Mesendoderm (in vitro differentiated cells): ENCODE measurements at places on chromosomes 13 and 19.

GRCh38 chr13:50153401-50153800 is 138.2 kb downstream of the KCNRG start:
- no peak overlapping the region for H3K4me3 ChIP-seq
- H3K27me3 ChIP-seq = no peaks in the 10 kb centered on the region
- H3K4me1 ChIP-seq = peaks cover 3% of the 10 kb centered on the region
- DNase-seq = no peak
- no peaks in the 10 kb centered on the region for H3K36me3 ChIP-seq

DNA sequence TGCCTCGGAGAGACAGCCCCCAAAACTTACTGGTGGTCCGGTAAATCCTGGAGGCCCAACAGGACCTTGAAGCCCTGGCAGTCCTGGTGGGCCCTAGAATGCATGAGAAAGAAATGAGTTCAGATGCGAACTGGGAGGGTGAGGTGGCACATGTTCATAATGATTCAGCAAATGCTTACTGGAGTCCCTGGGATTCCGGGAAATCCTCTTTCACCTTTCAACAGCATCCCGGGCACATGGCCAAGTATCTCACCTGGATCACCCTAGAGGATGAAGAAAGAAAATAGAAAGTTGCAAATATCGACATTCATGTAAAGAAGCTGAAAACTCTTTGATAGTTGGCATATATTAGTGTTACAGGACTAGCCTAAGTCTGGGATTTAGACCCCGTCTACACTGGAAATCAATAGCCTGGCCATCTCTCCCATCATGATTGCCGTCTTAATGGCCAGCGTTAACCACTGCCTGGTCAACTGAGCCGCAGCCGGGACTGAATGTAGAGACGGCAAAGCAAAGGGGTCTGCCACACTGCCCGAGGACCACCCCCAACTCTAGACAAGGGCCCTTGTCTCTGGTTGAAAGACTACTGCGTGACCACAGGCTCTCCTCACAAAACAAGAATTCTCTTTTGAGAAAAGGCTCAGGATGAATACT is 96.9 kb downstream of the COL4A1 start:
- no peak overlapping the region for H3K4me3 ChIP-seq
- DNase-seq = no peak
- H3K27me3 ChIP-seq = no peaks in the 10 kb centered on the region
- H3K36me3 ChIP-seq = no peaks in the 10 kb centered on the region
- H3K27ac ChIP-seq = no peak overlapping the region
- no peaks in the 10 kb centered on the region for H3K4me1 ChIP-seq

DNA sequence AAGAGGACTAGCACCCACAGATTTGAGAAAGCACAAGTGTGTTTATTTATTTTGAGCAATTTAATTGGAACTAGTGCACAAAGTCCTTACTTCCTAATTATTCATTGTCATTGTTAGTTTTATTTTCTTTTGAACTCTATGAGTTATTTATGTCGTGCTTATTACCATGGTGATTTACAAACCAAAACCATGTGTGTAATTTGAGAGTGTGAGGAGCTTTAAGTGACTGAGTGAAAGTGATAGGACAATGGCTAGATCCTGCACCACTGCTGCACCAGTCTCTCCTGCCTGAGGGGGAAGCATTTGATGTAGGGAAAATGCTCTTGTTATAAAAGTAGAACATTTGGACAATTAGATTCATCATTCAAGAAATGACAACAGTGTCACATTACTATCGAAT is 172.3 kb upstream of the KLF12 start:
- no peak overlapping the region for H3K4me3 ChIP-seq
- H3K27ac ChIP-seq = no peak overlapping the region
- H3K4me1 ChIP-seq = no peaks in the 10 kb centered on the region
- H3K27me3 ChIP-seq = no peaks in the 10 kb centered on the region
- no peaks in the 10 kb centered on the region for H3K36me3 ChIP-seq

GRCh38 chr13:21364357-21364756 is 94.7 kb downstream of the ZDHHC20 start:
- DNase-seq = no peak
- no peaks in the 10 kb centered on the region for H3K36me3 ChIP-seq
- H3K27ac ChIP-seq = no peak overlapping the region

DNA sequence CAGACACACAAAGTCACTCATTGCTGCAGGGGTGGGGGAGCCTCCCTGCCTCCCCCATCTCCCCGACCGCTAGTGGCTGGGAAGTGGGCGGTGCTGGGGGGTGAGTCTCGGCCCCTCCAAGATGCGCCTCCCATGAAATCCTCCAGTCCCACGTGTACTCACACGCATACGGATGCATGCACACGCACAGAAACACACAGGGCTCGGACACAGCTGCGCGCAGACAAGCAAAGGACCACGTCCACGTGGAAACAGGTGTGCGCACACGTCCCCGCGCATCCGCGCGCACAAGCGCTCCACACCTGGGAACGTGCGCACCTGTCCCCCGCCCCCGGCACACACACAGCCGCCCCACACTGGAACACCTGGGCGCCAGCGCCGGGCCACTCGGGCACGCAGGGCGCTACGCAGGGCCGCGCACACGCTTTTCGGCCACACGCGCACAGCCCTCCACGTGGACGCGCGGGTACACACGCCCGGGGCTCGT is 687 bp downstream of the MATK start:
- no peaks in the 10 kb centered on the region for H3K36me3 ChIP-seq
- peaks cover 13% of the 10 kb centered on the region for H3K27me3 ChIP-seq
- H3K4me1 ChIP-seq = no peaks in the 10 kb centered on the region
- H3K4me3 ChIP-seq = no peak overlapping the region

GRCh38 chr13:27044837-27045570 is 126.6 kb downstream of the USP12 start:
- H3K27me3 ChIP-seq = no peaks in the 10 kb centered on the region
- DNase-seq = no peak
- peaks cover 2% of the 10 kb centered on the region for H3K4me1 ChIP-seq
- no peak overlapping the region for H3K4me3 ChIP-seq
- H3K36me3 ChIP-seq = no peaks in the 10 kb centered on the region
- H3K27ac ChIP-seq = no peak overlapping the region

- H3K36me3 ChIP-seq = no peaks in the 10 kb centered on the region
- H3K27me3 ChIP-seq = no peaks in the 10 kb centered on the region
- no peak overlapping the region for H3K27ac ChIP-seq
- no peak for DNase-seq
These were observed 14.7 kb downstream of the RYR1 start for GRCh38 chr19:38448225-38448624.

- no peaks in the 10 kb centered on the region for H3K27me3 ChIP-seq
- H3K27ac ChIP-seq = no peak overlapping the region
- H3K4me1 ChIP-seq = no peaks in the 10 kb centered on the region
- H3K36me3 ChIP-seq = no peaks in the 10 kb centered on the region
- no peak overlapping the region for H3K4me3 ChIP-seq
- DNase-seq = no peak
These were observed 4.9 kb downstream of the SSC5D start for GRCh38 chr19:55493052-55493644.

GRCh38 chr19:38303517-38304351 is at the start of gene C19orf33:
Gene C19orf33 (plus strand): TSS chr19:38304251. CDS start chr19:38304262, 11 bp downstream.
- no peak within 1 kb of the TSS for H3K27ac ChIP-seq
- no peaks in the 10 kb centered on the region for H3K27me3 ChIP-seq
- H3K4me3 ChIP-seq = no peak within 1 kb of the TSS
- peak; percentile 71 for DNase-seq

GRCh38 chr13:113601166-113602070 is 16.9 kb downstream of the TFDP1 start:
- no peaks in the 10 kb centered on the region for H3K4me1 ChIP-seq
- H3K27me3 ChIP-seq = no peaks in the 10 kb centered on the region
- H3K27ac ChIP-seq = no peak overlapping the region

- H3K36me3 ChIP-seq = no peaks in the 10 kb centered on the region
- no peaks in the 10 kb centered on the region for H3K4me1 ChIP-seq
- no peak overlapping the region for H3K4me3 ChIP-seq
- H3K27me3 ChIP-seq = no peaks in the 10 kb centered on the region
- no peak overlapping the region for H3K27ac ChIP-seq
- DNase-seq = no peak
These were observed 15.6 kb upstream of the CCNE1 start for GRCh38 chr19:29796173-29796573.

DNA sequence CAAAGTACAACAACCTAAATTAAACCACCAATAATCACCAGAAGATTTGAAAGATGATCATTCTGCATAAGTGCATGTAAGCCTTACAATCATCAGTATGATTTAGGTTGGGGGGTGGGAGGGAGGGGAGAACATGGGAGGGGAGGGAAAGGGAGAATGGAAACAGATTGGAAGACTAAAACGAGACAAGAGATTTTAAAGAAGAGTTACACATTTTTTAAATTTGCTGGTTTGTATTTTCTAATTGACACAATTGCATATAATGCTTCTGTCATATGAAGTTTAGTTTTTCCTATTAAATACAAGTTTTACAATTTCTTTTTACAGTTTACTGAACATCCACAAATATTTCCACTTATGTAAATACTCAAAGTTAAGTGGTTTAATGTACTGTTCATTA is 2118.9 kb downstream of the PCDH9 start:
- no peak overlapping the region for H3K27ac ChIP-seq
- H3K36me3 ChIP-seq = no peaks in the 10 kb centered on the region
- no peak overlapping the region for H3K4me3 ChIP-seq
- DNase-seq = no peak

- H3K4me1 ChIP-seq = peaks cover 7% of the 10 kb centered on the region
- H3K36me3 ChIP-seq = no peaks in the 10 kb centered on the region
- H3K27ac ChIP-seq = no peak overlapping the region
- H3K27me3 ChIP-seq = no peaks in the 10 kb centered on the region
These were observed 22.2 kb downstream of the SPATA13 start for GRCh38 chr13:24182703-24183081.

- no peak overlapping the region for H3K27ac ChIP-seq
- H3K36me3 ChIP-seq = peaks cover 15% of the 10 kb centered on the region
- peak; percentile 73 for DNase-seq
- no peaks in the 10 kb centered on the region for H3K27me3 ChIP-seq
These were observed 10.1 kb upstream of the SLC25A42 start for GRCh38 chr19:19053508-19054314.

DNA sequence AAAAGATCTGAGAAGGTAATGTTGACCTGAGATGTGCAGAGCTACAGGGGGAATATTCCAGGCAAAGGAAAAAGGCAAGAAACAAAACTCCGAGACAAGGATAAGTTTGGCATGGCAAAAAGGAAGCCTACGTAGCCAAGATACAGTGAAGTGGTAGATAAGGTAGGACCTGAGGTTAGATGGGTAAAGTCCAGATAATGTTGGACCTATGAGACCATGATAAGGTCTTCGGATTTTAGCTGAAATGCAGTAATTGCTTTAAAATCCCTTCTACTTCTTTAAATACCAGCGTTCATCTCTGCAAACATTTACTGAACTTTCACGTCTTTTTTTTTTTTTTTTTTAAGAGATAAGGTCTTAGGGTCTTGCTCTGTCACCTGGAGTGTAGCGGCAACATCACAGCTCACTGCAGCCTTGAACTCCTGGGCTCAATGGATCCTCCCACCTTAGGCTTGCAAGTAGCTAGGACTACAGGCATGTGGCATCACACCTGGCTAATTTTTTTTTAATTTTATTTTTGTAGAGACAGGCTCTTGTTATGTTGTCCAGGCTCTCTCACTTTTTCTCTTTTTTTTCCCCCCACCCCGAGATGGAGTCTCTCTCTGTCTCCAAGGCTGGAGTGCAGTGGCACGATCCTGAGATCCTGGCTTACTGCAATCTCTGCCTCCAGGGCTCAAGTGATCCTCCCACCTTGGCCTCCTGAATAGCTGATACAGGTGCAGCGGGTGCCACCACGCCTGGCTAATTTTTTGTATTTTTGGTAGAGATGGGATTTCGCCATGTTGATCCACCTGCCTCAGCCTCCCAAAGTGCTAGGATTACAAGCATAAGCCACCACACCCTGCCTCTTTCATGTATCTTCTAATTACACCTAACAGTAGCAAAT is 4.2 kb upstream of the WBP4 start:
- no peak for DNase-seq
- H3K27me3 ChIP-seq = no peaks in the 10 kb centered on the region
- peaks cover 3% of the 10 kb centered on the region for H3K4me1 ChIP-seq
- no peak overlapping the region for H3K4me3 ChIP-seq
- no peaks in the 10 kb centered on the region for H3K36me3 ChIP-seq

- no peak for DNase-seq
- H3K36me3 ChIP-seq = no peaks in the 10 kb centered on the region
- no peak overlapping the region for H3K27ac ChIP-seq
- H3K4me3 ChIP-seq = no peak overlapping the region
These were observed 3.9 kb downstream of the F10 start for GRCh38 chr13:113126265-113127150.

DNA sequence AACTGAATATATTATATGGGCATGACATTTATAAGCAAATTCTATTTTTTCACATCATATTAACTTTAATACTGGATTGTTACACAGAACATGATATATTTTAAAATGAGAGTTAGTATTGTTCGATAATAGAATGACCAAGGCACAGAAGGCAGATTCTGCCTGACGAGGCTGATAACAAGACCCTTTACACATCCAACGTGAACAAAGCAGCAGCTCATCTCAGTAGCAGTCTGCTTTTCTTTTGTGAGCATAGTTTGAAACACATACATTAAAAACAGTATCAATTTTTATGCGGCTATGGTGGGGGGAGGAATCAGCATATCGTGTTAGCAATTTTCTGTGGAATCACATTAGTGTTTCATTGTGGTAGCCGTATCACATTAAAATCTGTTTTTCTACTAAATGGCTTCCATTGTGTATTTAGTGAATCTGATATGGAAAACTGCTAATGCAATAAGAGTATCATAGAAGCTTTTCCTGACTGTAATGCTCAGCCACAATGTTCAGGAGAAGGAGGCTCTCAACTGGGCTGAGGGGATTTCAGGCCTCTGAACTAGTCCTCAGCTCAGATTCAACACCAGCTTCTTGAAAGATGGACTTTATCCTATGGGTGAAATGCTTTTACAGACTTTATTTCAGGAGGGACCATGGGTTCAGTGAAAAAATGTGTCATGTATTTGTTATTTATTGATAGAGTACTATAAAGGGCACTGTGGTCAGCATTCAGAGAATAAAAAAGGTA is 4.0 kb downstream of the SMAD9 start:
- H3K36me3 ChIP-seq = no peaks in the 10 kb centered on the region
- peaks cover 2% of the 10 kb centered on the region for H3K4me1 ChIP-seq
- H3K27ac ChIP-seq = no peak overlapping the region
- DNase-seq = no peak
- H3K27me3 ChIP-seq = no peaks in the 10 kb centered on the region

DNA sequence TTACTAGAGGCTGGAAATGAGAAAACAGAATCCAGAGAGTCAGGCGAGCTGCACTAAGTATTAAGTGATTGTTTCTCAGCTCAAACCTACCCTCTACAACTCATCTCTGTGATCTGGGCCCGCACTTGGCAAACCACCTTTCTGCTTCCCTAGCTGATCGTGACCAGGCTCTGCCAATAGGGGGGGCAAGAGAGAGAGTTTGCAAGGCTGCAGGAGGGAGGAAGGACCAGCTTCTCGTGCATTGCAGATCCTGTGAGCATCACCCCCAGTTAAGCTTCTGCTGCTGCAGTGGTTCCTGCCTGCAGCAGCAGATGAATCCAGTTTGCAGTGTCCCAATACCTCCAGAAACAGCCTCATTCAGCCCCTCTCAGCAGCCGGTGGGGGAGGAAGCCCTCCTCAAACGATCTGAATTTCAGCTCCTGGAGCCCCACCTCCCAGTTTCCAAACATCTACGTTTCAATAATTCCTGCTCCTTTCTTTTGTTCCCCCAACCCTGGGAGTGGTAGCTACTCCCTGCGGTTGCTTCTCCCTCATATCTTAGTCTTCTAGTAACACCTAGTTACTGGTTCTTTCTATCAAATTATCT is 20.0 kb downstream of the XRCC1 start:
- no peak overlapping the region for H3K27ac ChIP-seq
- peak; percentile 85 for DNase-seq
- no peaks in the 10 kb centered on the region for H3K4me1 ChIP-seq
- no peaks in the 10 kb centered on the region for H3K27me3 ChIP-seq
- no peak overlapping the region for H3K4me3 ChIP-seq
